ENCODE measurements at places on chromosomes 12 and 14.

DNA sequence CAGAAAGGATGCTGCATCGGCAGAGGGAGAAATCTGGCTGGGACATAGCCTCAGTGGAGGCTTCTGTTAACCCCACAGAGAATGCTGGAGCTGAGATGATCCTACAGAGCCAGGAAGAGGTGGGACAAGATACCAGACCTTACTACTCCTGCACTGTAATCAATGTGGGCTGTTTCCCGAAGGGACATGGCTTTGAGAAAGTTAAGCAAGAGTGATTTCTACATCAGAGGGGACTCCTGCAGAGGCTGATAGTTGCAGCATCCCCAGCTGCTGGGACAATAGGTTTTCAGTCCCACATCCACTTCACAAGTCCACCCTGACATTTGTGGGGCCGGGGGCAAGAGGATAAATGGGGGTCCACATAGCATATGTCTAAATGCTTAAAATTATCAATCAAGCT is 22.5 kb upstream of the CMKLR1 start:
- DNase-seq, result no peak

GRCh38 chr12:81872400-81872799 is 113.2 kb upstream of the PPFIA2 start:
- no peak for DNase-seq

- no peak for DNase-seq
These were observed 4.1 kb upstream of the KRT18 start for GRCh38 chr12:52944683-52945388.

DNA sequence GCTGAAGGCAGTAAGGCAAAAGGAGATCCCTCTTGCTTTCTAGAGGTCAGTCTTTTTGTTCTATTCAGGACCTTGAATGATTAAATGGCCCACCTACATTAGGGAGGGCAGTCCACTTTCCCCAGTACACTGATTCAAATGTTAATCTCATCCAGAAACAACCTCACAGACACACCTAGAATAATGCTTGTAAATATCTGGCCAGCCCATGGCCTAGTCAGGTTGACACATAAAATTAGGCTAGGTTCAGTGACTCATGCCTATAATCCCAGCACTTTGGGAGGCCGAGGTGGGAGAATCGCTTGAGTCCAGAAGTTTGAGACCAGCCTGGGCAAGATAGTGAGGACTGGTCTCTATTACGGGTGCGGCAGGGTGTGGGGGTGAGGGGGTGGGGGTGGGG is 43.5 kb downstream of the MIPOL1 start:
- no peak for DNase-seq

DNA sequence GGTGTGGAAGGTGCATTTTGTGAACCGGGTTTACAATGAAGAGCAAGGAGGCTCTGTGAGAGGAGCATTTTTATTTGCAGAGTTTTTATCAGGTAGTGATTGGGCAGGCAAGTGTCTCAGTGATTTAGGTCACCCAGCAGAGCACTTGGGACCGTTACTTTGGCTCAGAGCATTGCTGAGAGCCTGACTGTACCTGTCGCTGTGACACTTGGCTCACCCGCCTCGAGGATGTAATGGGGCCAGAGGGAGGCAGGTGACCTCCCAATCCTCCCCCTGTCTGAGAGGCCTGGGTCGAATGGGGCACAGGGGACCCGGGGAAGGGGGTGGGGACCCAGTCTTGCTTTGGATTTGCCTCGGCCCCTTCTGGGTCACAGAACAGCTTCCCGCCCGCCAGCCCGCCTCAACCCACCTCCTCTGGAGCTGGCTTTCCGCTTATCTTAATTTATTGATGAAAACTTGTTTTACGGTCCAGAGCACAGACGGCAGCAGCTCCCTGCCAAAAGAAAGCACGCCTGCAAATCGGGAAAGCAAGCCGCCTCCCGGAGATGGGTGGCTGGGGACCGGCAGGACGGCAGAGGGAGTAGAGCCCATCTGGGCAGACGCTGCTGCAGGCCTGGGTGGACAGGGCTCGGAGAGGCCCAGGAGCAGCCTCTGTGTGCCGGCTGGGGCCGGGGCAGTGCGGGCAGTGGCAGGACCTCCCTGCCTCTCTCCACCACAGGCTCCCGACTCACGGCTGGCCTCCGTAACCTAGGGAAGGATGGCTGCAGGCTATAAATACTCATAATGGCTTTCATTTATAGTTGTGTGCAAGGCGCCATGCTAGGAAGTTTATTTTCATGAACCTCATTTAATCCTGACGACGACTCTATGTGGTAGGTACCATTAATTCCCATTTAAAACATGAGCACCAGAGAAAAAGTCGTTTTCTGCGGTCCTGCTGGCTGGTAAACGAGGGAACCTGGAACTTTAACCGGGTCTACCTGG is 187.1 kb downstream of the TSPAN9 start:
- DNase-seq, result no peak

GRCh38 chr14:103624860-103625259 is 4.2 kb upstream of the KLC1 start:
- DNase-seq, result peak; percentile 39

GRCh38 chr12:25200703-25201102 is 5.7 kb downstream of the ETFRF1 start:
- DNase-seq, result peak; percentile 16

DNA sequence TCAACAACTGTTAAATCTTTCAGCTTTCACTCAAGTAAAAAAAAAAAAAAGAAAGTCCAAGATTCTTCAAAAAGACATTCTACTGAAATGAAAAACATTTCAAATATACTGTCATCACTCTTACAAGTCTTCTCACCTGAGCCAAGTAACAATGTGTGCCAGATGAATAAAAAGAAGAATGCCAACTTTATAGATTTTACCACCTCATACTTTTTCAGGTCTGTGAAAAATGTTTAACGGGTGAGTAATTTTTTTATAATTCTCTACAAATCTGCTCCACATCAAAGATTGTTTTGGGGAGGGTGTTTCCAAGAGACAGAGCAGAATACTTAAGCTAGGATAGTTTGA is 181.0 kb upstream of the BMP4 start:
- DNase-seq, result no peak

- DNase-seq, result no peak
These were observed 718.8 kb upstream of the TMEM132C start for GRCh38 chr12:127548123-127548553.

GRCh38 chr12:127336416-127336815 is 930.6 kb upstream of the TMEM132C start:
- no peak for DNase-seq

- no peak for DNase-seq
These were observed 167.9 kb upstream of the NTF3 start for GRCh38 chr12:5264006-5264405.

DNA sequence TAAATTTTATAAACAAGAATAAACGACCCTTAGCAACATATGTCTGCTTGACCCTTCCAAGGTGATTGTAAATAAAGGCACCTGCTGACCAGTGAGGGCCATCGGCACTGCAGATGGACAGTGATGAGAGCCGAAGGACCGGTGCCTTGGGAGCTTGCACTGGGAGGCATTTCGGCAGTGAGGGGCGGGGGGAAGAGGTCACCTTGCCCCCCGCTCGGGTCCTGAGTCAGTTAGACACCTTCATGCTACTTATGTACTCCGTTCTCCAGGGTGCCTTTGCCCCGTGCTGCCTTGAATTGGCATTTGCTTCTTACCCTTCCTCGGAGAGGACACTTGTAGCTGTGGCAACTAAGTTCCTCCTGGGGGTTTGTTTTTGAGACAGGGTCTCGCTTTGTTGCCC is 23.0 kb downstream of the MMAB start:
- no peak for DNase-seq

DNA sequence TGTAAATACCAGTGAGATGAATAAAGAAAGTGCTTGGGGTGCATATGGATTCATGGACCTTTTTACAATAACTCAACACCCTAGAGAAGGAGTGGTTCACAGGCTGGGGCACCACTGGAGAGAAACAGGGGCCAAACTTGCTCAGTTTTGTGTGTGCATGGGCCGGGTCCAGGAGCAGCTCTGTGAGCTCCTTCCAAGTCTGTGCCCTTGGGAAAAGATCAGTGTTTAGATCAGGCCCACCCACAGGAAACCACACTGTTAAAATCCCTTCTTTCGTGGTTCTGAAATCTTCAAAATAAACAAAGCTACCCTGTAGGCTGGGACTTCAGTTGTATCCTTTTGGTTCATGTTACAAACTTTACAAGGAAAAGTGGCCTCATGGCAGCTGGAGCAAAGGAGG is 156.1 kb upstream of the TMEM260 start:
- no peak for DNase-seq

DNA sequence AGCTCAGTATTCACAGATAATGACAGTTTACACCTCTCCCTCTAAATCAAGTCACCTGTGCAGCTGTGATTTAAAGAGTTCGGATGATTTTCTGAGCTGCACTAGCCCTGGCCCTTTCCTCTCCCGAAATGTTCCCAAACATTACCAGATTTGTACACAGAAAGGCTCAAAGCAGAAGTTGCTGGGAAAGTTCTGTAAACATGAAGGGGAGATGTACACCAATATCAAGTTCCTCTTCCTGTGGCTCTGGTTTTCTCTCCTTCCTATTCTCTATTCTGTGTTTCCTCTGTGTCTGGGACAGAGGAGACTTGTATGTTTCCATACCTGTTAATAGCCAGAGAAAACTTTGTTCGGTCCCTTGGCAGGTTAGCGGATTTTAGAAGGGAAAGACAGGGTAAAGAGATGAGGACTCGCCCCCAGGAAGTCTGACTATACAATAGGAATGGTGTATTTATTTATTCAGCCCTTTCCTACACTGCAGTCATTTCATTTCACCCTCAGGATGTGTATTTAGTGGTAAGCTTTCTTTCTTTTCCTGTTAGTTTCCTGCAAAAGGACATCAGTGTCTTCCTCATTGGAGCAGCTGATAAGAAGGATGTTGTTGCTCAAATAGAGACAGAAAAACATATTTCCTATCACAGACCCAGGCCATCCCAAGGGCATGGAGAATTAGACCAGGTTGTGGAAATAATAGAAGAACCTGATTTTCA is 7.6 kb upstream of the NUMB start:
- DNase-seq, result peak; percentile 73

- no peak for DNase-seq
These were observed 11.6 kb downstream of the BHLHE41 start for GRCh38 chr12:26113181-26113654.

DNA sequence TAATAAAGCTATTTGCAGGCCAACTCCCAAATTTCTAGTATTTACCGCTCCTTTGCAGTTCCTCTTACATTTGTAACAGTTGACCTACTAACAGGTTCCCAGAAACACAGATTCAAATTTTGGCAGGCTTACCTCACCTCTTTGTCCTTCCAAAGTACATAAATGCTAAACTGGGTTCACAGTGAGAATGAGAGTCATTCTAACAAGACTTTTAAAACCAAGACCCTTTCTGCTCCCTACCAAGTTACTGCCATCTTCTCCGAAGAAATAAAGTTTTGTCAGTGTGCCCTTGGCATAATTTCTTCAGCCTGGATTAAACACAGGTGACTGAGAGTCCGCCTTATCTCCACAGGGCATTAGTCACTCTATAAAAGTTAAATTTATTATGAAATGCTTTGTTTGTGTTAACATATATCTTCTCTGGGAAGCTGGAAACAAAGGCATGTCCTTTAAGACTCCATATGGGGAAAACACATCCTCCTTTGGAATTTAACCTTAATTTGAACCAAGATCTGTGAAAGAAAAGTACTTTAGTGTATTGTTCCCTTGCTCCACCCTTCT is 28.2 kb downstream of the FOXA1 start:
- peak; percentile 80 for DNase-seq

DNA sequence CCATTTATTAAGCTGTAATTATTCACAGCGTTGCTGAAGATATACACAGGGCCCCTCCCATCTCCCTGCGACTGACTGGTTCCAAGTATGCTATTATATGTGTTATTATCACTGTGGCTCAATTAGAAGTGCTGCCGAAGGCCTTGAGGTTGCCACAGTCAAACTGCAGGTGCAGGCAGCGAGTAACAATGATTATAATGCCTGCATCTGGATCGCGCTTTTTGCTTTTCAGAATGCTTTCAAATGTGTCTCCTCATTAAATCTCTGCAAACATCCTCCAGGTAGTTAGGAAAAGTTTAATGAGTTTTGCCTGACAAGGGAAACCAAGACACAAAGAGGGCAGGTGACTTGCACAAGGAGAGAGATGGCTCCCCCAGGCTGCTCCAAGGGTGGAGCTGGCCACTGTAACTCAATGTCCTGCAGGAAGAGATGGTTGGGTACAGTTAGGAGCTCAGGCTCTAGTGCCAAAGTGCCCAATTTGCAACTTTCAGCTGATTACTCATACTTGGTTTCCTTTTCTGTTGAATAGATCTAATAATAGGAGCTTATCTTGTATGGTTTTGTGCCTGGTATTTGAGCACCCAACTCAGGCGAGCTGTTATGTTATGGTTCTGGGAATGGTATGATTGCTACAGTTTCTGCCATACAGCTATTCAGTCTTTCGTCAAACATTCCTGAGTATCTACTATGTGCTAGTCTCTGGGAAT is 1.7 kb upstream of the SYNE3 start:
- DNase-seq, result peak; percentile 63

GRCh38 chr14:73731111-73731510 is 16.9 kb upstream of the PNMA1 start:
- no peak for DNase-seq

GRCh38 chr12:14773685-14774073 is 29.6 kb downstream of the WBP11 start:
- no peak for DNase-seq

GRCh38 chr12:96811083-96811482 is 96.0 kb upstream of the NEDD1 start:
- peak; percentile 94 for DNase-seq

GRCh38 chr12:6934110-6934509 is 6.4 kb downstream of the ATN1 start:
- DNase-seq, result peak; percentile 56

DNA sequence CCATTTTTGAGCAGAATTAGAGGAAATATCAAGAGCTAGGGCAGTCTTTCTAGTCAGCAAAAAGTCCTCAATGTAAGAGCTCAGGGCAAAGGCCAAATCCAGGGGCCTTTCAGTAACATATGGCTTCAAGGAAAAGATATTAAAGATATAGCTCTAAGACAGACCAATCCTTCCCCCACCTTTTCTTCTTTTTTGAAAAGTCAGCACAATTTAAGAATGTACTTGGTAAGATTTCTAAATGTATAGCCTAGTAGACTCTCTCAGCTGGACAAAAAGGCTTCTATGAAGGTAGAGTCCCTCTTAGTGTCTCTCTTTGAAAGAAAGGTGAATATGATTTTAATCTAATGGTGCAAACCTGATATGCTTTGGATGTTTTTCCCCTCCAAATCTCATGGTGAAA is 515.7 kb downstream of the VRK1 start:
- DNase-seq, result no peak

DNA sequence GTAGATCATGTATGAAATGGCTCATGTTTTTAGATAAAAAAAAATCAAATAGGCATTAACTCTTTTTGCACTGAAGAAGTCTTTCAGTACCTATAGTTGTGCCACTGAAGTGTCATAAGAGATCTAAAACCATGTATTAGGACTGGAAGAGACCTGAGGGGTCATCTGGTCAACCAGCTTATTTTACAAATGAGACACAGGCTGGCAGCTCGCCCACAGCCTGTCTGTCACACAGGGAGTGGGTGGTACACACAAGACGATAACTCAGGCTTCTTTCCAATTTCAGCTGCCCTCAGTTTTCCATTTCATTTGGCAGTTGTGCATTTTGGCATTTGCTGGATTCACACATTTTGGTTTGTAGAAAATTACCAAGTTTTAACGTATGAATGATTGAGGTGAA is 34.7 kb downstream of the C12orf75 start:
- DNase-seq, result no peak

GRCh38 chr12:77102123-77102522 is 36.8 kb upstream of the E2F7 start:
- no peak for DNase-seq
